ENCODE measurements at places on chromosomes 6 and 20.
A peak's percentile ranks its signal among the peaks of the same experiment; 100 is the strongest.

GRCh38 chr6:157952861-157953351, 28.8 kb upstream of the SYNJ2 start:
- no peak for DNase-seq

DNA sequence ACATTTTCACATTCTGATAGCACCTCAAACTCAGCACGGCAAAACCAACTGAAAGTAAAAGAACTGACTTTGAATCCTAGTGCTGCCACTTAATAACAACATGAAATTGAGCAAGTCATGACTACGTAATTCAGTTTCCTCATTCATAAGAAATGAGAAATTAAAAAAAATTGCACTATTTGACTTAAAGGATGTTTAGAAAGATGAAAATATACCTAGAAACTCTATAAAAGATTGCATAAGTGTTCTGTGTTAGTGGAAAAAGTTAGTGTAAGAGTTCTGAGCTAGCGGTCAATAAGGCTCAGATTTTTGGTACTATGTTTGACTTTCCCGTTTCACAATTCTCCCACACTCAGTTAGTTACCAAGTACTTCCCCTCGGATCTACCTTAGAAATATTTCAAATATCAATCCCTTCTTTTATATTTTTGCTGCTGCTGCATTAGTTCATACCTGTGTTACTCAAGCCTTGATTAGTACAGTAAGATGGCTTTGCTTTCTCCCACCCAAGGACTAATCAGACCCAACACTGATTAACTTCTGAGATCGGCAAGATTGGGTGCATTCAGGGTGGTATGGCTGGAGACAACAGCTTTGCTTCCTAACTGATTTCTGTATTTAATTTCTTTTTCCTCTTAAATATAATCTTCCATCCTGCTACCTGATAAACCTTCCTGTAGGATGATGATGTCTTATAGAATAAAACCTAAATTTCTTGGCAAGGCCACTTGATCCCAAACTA, 25.9 kb downstream of the ECHDC1 start:
- no peak for DNase-seq

GRCh38 chr20:35726842-35727711, 15.0 kb downstream of the RBM39 start:
- DNase-seq, result no peak

DNA sequence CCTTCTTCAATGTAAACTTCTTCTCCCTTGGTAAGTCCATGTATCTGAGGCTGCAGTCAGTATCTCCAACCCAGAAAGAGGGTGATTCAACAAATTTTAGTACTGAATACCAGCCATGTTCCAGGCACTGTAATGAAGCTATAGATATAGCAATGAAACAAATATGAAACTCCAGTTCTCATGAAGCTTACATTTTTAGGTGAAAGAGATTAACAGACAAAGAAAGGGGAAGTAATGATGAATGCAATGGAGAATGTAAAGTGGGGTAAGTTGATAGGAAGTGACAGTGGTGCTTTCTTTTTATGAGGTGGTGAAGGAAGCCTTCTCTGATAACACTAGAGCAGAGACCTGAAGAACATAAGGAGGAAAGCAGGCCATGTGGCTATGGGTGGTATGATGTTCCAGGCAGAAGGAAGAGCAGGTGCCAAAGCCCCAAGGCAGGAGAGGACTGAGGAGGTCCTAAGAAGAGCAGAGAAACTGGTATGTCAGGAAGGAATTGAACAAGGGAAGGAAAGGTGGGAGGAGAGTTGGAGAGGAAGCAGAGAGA, 143.6 kb downstream of the TFAP2B start:
- DNase-seq, result no peak

GRCh38 chr6:168927026-168927425, 326.6 kb downstream of the THBS2 start:
- no peak for DNase-seq

GRCh38 chr6:129846761-129847160, 14.4 kb downstream of the TMEM244 start:
- no peak for DNase-seq

DNA sequence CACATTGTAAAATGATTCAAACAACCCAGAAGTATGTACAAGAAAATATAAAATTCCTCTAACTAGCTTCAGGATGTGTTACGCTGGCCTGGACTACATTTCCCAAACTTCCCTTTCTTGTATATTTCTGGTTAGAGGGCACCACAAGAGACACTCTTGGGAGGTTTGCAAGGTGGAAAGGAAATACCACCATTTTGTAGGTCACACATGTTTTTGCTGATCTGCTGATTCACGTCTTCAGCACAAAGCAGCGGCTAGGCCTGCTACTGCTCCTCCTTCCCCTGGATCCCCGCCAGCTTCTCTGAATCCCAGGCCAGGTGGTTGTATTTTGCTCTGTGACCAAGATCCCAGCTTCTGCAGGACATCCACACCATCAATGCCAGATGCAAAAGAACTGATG, 104.2 kb downstream of the AGPAT4 start:
- DNase-seq, result no peak

GRCh38 chr20:24530131-24530680, 60.8 kb downstream of the SYNDIG1 start:
- DNase-seq, result no peak

DNA sequence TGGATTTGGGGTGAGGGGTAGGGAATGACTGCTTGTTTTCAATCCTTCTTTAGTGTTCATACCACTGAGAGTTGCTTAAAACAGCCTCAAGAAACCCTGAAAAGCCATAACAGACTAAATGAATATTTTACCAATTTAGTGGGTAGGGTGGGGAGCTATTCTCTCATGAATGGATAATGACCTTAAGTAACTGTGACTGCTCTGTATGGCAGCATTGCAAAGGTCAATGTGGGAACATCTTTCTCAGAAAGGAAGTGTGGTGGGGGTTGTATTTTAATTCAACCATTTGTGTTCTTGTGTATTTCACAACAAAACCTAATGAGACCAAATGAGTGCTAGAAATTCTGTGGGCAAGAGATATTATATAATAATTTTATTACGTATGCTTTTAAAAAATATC, 55.7 kb downstream of the PHACTR2 start:
- DNase-seq, result no peak

DNA sequence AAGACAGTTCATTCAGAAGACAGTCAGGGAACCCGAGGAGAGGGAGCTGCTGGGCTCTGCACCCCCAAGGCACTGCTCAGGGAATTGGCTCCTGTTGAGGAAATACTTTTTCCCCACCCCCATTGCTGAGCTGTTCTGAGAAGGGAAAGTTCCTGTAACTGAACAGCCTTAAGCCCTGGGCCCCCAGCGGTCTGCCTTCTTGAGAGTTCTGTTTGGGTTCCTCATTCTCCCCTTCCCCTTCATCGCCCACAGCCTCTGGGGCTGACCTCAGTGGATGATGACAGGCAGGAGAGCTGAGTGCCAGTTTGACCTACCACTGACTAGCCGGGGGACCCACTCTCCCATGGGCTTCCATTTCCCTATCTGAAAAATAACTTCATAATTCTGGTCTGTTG, 10.7 kb downstream of the HCK start:
- peak; percentile 72 for DNase-seq

DNA sequence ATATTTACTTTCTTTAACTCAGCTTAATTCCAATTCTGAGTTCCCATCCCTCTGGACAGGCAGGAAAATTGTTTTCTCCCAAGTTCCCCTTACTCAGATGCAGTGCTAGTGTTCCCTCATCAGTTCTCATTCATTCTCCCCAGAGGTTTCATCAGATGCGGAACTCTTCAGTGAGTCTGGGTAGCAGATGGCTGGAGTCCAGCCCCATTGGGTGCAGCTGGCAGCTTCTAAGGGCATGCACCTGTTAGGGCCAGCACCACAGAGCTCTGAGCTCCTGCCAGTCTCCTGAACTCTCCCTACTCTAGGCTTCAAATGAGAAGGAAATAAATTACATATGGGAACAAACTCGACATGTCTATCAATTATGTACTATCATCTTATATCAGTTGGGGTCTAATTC, 76.6 kb downstream of the SOD2 start:
- DNase-seq, result no peak

- no peak for DNase-seq
Measured at GRCh38 chr6:154578004-154578559, 67.6 kb upstream of the CNKSR3 start.

- DNase-seq, result no peak
Measured at GRCh38 chr6:135935941-135936601, 84.6 kb downstream of the PDE7B start.

DNA sequence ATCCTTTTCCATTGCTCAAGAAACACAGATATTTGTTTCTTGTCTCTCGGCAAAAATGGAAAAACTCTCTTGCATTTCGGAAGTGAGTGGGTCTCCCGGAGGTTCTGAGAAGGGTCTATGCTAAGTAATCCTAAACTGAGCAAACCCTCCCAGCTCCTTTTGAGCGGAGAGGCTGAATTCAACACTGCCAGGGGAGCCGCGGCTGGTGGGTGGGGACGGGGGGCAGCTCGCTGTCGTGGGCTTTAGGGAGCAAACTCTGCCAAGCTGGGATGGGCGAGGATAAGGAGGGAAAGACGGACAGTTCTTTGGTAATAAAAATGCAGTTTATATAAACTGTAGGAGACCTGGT, 211.4 kb downstream of the FOXC1 start:
- no peak for DNase-seq

GRCh38 chr20:57460781-57461465, 64.0 kb downstream of the CTCFL start:
- DNase-seq, result no peak

DNA sequence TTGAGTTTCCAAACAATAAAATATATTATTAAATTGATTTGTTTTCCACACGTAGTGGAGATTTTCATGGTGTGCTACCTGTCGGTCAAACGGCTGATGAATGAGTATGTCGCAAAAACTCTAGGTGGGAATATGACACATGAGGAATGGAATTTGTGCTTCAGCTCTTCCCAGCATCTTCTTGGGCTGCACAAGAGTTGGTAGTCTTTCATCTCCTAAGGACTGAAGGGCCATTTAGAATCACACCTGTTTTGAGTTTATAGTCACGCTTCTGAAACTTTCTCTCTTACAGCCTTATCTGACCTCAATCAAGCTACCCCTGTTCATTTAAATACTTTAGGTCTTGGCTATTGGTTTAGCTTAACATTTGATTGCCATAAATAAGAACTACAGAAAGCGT, 157.7 kb upstream of the AKAP12 start:
- no peak for DNase-seq

DNA sequence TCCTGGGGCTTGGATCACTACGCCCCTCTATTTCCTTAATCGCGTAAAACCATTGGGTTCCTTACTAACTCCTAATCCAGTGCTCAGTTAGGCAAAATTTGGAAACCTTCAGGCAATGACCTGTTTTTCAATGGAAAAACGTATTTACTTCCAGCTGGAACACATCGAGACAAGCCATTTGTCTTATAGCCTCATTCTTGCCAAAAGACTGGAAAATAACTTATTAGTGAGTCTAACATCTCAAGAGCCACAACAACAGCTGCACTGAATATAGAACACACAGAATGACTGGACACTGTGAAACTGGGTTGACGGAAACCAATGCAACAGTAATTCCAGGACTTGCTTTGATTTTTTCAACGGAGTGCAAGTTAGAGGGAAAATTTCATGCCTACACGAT, 125.2 kb upstream of the MAP3K7 start:
- DNase-seq, result no peak
